ENCODE measurements at places on chromosomes 16 and 17. TPM values are rescaled to one million over a fixed set of nuclear protein-coding genes. Genes with fewer than 3 reads are reported as not detected.

ZKSCAN2 gene
- polyA plus RNA-seq = 0.44 TPM

ERN1 gene
- 13.7 TPM for polyA plus RNA-seq

NACA2 gene
- not detected for polyA plus RNA-seq

IL17C gene
- polyA plus RNA-seq = 0.17 TPM

SBK1 gene
- 0.04 TPM for polyA plus RNA-seq

C17orf100 gene
- 0.71 TPM for polyA plus RNA-seq

HBA1 gene
- 23.8 TPM for polyA plus RNA-seq

ACOX1 gene
- polyA plus RNA-seq = 21.6 TPM

DNA sequence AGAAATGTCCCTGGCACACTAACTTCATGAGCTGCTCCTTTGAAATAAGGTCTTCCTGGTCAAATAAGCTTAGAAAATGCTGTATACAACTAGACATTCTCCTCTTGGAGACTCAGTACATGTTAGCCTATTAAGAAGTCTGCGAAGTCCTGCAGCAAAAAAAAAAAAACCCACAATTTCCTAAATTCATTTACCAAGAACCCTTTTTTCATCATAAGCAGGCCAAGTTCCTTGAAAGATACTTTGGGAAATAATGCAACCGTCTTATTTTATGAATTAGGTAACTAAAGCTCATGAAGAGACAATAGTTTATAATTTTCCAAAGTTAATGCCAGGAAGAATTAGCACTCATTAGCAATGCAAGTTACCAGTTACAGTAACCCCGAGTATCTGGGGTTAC is 49.0 kb upstream of the HAS3 start:
- H3K27me3 ChIP-seq = no peaks in the 10 kb centered on the region
- no peak for DNase-seq
- no peak overlapping the region for H3K4me3 ChIP-seq
- H3K36me3 ChIP-seq = peaks cover 5% of the 10 kb centered on the region

- no peak overlapping the region for H3K27ac ChIP-seq
- H3K27me3 ChIP-seq = no peaks in the 10 kb centered on the region
- H3K36me3 ChIP-seq = no peaks in the 10 kb centered on the region
Observed at GRCh38 chr17:82204831-82205719, 7.6 kb downstream of the CCDC57 start.

GRCh38 chr17:57335195-57335792 is 79.0 kb downstream of the MSI2 start:
- no peak overlapping the region for H3K27ac ChIP-seq
- no peak for DNase-seq
- H3K36me3 ChIP-seq = no peaks in the 10 kb centered on the region
- peaks cover 14% of the 10 kb centered on the region for H3K27me3 ChIP-seq

GRCh38 chr16:71781741-71782140 is 26.9 kb downstream of the AP1G1 start:
- H3K4me1 ChIP-seq = no peaks in the 10 kb centered on the region
- H3K27ac ChIP-seq = no peak overlapping the region
- DNase-seq = no peak
- no peaks in the 10 kb centered on the region for H3K27me3 ChIP-seq

GRCh38 chr16:84302111-84302954 is 7.7 kb downstream of the WFDC1 start:
- DNase-seq = no peak
- no peak overlapping the region for H3K27ac ChIP-seq
- H3K36me3 ChIP-seq = no peaks in the 10 kb centered on the region
- H3K4me3 ChIP-seq = no peak overlapping the region
- H3K4me1 ChIP-seq = no peaks in the 10 kb centered on the region

DNA sequence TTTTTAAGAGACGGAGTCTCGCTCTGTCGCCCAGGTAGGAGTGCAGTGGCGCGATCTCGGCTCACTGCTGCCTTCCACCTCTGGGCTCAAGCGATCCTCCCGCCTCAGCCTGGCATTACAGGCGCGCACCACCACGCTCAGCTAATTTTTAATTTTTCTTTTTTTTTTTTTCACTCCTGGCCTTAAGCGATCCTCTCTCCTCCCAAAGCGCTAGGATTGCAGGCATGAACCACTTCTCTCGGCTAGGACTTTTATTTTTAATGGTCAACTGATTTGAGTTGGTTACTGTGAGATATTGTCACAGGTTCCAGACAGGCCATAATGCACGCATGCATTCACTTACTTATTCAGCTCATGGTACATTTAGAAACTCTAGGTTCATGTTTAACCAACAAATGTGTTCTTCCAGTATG is 888 bp downstream of the PIGW start:
- no peaks in the 10 kb centered on the region for H3K27me3 ChIP-seq
- H3K4me1 ChIP-seq = peaks cover 15% of the 10 kb centered on the region

DNA sequence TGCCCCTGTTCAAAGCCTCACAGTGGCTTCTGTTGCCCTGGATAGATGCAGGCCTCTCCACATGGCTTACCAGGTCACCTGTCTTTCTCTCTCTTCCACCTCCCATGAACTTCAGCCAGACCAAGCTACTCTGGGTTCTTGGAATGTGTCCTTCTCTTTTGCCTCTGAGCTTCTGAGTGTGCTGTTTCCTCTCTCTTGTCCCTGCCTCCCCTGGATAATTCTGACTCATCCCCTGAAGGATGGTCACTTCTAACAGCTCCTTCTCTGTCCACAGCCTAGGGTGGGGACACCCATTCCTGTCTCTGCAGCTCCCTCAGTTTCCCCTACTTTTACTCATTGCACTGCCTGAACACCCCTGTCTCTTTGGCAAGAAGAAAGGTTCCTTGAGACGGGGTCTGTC is 2.9 kb downstream of the GUCY2D start:
- DNase-seq = no peak
- peaks cover 21% of the 10 kb centered on the region for H3K4me1 ChIP-seq
- H3K36me3 ChIP-seq = no peaks in the 10 kb centered on the region

- peaks cover 2% of the 10 kb centered on the region for H3K36me3 ChIP-seq
- no peaks in the 10 kb centered on the region for H3K4me1 ChIP-seq
- H3K27ac ChIP-seq = no peak overlapping the region
- no peak overlapping the region for H3K4me3 ChIP-seq
- DNase-seq = no peak
Observed at GRCh38 chr16:89805136-89805905, 11.1 kb downstream of the FANCA start.

DNA sequence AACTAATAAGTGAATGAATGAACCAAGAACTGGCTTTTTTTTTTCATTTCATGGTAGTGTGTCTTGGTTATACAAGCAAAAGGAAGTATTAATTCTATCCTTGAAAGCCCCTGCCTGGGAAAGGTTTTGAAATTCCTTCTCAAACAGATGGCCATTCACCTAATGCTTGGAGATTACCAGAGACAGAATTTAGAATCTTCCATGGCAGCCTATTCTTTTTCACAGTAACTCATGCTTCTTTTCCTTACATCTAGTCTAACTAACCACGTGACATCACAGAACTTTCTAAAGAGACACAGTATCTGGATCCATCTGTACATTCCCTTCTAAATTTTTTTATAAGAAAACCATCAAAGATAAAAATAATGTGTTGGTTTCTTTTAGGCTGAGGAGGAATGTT is 151.6 kb downstream of the FTO start:
- no peaks in the 10 kb centered on the region for H3K27me3 ChIP-seq
- no peak overlapping the region for H3K4me3 ChIP-seq
- no peak overlapping the region for H3K27ac ChIP-seq
- H3K4me1 ChIP-seq = no peaks in the 10 kb centered on the region

- peak within 1 kb of the TSS; percentile 52 for H3K4me3 ChIP-seq
- no peak within 1 kb of the TSS for H3K27ac ChIP-seq
- peaks cover 48% of the 10 kb centered on the region for H3K27me3 ChIP-seq
- no peaks in the 10 kb centered on the region for H3K36me3 ChIP-seq
Observed at GRCh38 chr16:31213877-31214707, at the start of gene TRIM72. Gene TRIM72, plus strand, starts transcription at chr16:31214119. Its CDS starts 620 bp downstream, at chr16:31214739.

DNA sequence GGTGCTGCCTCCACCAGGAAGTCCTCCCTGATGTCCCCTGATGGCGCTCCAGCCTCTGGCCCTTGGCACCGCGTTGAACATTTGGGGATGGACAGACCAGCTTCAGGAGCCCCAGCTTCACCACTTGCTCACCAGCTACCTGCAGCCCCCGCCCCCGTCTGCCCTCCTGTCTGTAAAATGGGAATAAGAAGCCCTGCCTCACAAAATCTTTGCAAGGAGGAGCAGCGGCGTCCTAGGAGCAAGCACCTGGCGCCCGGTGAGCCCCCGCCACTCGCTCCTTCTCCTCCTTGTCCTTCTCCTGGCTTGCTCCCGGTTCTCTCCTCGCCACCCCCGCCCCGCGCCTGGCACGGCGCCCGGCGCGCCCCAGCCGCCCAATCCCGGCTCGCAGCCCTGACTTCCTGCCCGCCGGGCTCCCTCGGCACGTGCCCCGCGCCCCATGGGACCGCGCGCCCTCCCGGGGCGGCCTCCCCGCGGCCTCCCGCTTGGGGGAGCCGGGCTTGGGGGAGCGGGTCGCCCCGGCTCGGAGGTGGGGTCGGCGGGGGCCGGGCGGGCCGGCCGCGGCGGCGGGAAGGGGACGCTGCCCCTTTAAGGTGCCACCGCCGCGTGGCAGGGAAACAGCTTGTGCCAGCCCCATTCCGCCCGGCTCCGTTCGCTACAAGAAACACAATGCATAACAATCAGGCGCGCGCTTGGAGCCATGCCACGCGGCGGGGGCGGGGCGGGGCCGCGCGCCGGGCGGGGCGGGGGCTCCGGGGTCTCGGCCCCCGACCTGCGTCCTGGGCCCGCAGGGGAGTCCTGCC is 9.1 kb upstream of the PPP1R1B start:
- H3K36me3 ChIP-seq = no peaks in the 10 kb centered on the region
- H3K4me3 ChIP-seq = peak overlapping the region; percentile 79
- peak; percentile 38 for DNase-seq
- no peak overlapping the region for H3K27ac ChIP-seq

GRCh38 chr17:75828741-75829140 is 15.5 kb downstream of the UNC13D start:
- no peak for DNase-seq
- no peaks in the 10 kb centered on the region for H3K27me3 ChIP-seq
- peaks cover 14% of the 10 kb centered on the region for H3K4me1 ChIP-seq
- H3K27ac ChIP-seq = no peak overlapping the region

GRCh38 chr17:3639981-3640596 is 3.5 kb downstream of the CTNS start:
- H3K4me3 ChIP-seq = peak overlapping the region; percentile 36
- peaks cover 44% of the 10 kb centered on the region for H3K4me1 ChIP-seq
- H3K27ac ChIP-seq = peak overlapping the region; percentile 52
- peaks cover 2% of the 10 kb centered on the region for H3K36me3 ChIP-seq
- DNase-seq = peak; percentile 69
- no peaks in the 10 kb centered on the region for H3K27me3 ChIP-seq
